ENCODE measurements at places on chromosomes 13 and 19. TPM values are rescaled to one million over a fixed set of nuclear protein-coding genes. Genes with fewer than 3 reads are reported as not detected.

Gene KIRREL2
- total RNA-seq = 0.55 TPM

DNA sequence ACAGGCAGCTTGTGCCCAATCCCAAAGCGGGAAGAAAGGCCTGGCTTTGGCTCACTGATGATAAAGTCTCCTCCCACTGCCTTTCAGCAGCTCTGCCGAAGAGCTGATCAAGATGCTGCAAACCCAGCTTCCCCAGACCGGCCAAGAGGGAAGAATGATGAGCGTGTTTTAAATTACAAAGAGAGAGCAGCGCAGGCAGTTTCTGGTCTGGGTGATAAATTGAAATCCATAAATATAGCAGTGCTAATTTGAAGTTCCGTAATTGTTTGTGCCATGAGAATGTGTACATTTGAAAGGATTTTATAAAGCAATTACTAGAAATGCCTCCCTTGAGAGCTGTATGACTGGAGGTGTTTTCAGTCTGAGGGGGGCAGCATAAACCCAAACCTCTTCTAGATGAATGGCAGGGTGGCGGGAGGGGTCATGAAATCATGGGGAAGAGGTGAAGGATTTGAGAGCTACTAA lies 171.8 kb downstream of the STK24 start:
- DNase-seq = peak; percentile 73

DNA sequence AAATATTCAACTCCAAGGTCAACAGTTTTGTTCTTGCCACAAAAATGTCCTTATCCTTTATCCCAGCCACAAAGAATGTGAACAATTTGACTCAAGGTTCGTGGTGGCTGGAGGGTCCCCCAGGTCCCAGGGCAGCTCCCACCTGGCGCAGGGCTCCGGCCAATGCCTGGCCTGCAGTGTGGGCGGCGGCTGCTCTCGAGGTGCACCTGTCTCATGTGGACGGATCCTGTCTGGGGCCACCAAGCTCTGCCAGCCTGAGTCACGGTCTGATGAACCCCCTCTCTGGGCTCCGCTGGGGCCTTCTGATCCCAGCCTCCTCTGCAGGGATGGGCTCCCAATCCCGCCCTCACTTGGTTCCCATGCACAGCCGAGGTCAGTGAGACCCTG lies 49.4 kb downstream of the GAS6 start:
- no peak for DNase-seq

DNA sequence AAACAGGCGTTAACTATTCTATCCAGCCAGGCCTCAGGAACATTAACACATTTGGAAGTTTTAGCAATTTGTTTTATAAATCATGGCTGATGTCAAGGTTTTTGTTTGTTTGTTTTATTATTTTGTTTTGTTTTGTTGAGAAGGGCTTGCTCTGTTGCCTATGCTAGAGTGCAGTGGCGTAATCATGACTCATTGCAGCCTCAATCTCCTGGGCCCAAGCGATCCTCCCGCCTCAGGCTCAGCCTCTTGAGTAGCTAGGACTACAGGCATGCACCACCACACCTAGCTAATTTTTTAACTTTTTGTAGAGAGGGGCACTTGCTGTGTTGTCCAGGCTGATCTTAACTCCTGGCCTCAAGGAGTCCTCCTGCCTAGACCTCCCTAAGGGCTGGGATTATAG lies 28.3 kb downstream of the NUP58 start:
- no peak for DNase-seq

Data from H7 (cell line).